Fibroblast of villous mesenchyme (primary cell): ENCODE measurements at places on chromosomes 1 and 21.

- DNase-seq = no peak
Observed at GRCh38 chr21:42079939-42080787, 9.0 kb downstream of the UMODL1 start.

- no peak for DNase-seq
Observed at GRCh38 chr1:213127074-213127473, 76.0 kb downstream of the RPS6KC1 start.

GRCh38 chr1:89311757-89312156 lies 39.1 kb upstream of the GBP5 start:
- peak; percentile 10 for DNase-seq

DNA sequence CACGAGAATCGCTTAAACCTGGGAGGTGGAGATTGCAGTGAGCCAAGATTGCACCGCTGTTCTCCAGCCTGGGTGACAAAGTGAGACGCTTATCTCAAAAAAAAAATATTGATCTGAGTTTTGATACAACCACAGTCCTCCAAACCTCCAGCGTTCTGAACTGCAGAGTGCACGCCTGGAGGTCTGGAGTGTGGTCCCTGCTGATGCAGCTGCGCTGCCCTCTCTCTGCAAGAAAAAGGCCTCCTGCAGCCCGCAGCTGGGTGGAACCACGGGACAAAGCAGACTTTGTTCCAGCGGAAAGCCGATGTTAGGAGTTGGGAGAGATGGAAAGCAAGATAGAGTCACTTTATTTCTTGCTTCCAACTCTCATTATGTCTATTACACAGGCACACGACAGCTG lies 144.9 kb upstream of the SOD1 start:
- DNase-seq = no peak

DNA sequence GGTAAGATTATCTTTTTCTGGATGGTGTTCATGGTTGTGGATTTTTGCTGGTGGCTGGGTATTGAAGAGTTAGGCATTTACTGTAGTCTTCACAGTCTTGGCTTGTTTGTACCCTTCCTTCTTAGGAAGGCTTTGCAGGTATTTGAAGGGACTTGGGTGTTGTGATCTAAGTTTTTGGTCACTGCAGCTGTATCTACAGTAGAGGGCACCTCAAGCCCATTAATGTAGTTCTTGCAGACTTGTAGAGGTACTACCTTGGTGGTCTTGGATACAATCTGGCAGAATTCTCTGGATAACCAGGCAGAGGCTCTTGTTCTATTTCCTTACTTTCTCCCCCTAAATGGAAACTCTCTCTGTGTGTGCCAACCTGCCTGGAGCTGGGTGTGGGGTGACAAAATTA lies 155.8 kb upstream of the BRINP3 start:
- no peak for DNase-seq

DNA sequence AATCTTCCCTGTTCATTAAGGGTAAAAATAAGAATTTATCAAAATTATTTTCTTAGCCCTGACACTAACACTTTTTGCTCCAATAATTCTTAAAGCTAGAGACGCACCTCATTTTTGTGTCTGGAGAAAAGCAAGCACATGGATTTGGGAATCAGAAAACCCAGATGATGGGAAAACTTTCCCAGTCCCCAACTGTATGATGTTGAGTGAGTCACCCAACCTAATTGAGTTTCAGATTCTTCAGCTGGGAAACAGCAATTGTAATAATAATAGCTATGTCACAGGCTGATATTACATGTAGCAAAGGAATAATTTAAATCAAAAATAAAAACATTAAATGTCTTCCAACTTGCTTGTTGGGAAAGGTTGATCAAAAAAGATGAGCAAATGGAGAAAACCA lies 159.0 kb downstream of the MIS18A start:
- DNase-seq = no peak

DNA sequence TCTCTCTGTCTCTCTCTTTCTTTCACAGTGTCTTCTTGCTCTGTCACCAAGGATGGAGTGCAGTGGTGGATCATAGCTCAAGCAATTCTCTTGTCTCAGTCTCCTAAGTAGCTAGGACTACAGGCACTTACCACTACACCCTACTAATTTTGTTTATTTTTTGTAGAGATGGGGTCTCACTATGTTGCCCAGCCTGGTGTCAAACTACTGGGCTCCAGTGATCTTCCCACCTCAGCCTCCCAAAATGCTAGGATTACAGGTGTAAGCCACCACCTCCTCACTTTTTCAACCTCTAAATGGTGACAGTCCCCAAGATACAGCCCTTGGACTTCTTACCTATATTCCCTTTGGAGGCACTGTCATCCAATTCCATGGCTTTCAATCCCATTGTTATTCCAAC lies 50.5 kb upstream of the PUM1 start:
- DNase-seq = no peak

- no peak for DNase-seq
Observed at GRCh38 chr1:94002046-94002787, 93.0 kb upstream of the GCLM start.

DNA sequence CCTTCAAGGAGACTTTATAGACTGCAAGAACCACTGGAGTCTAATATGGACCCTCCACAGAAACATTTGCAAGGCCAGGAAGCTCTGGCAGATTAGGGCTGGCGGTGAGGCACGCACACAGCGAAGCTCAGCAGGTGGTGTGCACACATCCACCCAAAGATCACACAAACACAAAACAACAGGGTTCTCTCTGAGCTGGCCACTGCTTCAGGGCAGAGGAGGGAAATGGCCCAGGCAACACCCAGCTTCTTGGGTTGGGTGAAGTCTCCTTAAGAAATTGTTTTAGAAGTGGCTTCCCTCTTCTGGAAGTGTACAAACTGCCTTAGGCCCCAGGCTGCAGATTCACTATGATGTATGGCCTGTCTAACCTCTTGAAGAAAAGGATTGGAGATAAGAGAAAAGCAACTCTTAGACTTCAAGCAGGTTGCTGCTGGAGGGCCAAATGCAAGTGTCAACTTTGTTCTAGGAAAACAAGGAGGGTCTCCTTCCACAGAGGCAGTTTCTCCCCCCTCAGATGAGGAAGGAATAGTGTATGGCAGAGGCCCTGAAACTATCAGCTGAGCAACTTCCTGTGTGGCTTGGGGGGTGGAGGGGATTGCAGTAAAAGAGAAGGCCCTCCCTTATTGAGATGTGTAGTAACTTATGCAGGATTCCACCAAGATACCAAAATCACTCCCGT lies 2.0 kb downstream of the RCSD1 start:
- no peak for DNase-seq

GRCh38 chr1:13754510-13755103 lies 54.6 kb downstream of the PRDM2 start:
- DNase-seq = no peak

DNA sequence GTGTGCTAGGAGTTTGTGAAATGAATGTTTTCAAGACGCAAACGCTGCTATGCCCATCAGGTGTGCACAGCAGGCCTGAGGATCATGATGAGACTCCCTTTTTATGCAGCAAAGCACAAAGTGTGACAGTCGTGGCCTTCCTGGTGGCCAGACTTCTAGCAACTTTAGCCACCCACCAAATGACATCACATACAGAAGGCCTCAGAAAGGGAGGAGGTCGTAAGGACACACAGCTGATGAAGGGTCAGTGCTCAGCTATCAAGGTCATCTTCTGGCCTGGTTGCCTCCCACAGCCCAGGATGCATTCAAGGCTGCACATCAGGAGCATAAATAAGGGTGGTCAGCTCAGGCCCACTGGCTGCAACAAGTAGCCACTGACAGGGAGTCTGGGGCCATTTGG lies 36.6 kb downstream of the BMP8A start:
- DNase-seq = no peak
